ENCODE measurements at places on chromosomes 4 and X.

- DNase-seq, result no peak
Measured at GRCh38 chrX:47484885-47485284, 1.9 kb upstream of the ZNF41 start.

DNA sequence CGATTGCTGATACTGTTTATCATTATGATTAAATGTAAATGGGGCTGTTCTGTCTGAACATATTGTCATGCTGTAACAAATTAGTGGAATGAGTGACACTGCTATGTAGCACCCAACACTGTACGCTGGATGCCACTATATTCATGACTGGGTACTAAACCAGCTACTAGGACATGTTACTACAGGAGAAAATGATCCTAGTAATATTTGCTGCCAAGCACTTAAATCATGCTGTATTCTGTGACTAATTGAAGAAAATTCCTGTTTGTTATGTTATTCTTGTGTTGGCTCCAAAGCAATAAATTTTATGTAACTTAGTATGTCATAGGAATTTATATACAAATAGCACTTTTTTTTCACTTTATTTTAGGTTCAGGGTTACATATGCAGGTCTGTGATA lies 804.2 kb downstream of the CENPC start:
- no peak for DNase-seq

DNA sequence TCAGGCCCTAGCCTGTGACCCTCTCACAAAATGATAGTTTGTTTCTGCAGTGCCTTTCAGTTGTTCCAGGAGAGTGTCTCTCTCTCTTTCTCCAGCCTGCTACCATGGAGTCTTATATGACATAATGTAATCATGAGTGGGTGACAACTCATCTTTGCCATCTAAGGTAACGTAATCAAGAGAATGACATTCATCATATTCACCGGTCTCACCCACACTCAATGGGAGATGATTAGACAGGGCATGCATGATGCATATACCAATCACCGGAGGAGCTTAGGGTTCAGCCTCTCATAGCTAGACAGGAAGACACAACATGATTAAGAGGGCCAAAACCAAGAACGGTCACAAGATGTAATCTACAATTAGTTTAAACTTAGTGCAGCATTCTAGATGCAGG lies 97.1 kb upstream of the FAM9B start:
- DNase-seq, result no peak

- DNase-seq, result no peak
Measured at GRCh38 chr4:53907772-53908171, 156.6 kb downstream of the CHIC2 start.

DNA sequence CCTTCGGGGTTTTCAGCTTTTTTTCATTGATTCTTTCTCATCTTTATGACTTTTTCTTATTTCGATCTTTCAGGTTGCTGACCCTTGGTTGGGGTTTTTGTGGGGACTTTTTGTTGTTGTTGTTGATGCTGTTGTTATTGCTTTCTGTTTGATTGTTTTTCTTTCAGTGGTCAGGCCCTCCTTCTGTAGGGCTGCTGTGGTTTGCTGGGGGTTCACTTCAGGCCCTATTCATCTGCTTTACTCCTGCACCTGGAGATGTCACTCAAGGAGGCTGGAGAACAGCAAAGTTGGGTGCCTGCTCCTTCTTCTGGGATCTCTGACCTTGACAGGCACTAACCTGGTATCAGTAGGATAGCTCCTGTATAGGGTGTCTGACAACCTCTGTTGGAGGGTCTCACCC lies 39.9 kb upstream of the PCDH18 start:
- no peak for DNase-seq

DNA sequence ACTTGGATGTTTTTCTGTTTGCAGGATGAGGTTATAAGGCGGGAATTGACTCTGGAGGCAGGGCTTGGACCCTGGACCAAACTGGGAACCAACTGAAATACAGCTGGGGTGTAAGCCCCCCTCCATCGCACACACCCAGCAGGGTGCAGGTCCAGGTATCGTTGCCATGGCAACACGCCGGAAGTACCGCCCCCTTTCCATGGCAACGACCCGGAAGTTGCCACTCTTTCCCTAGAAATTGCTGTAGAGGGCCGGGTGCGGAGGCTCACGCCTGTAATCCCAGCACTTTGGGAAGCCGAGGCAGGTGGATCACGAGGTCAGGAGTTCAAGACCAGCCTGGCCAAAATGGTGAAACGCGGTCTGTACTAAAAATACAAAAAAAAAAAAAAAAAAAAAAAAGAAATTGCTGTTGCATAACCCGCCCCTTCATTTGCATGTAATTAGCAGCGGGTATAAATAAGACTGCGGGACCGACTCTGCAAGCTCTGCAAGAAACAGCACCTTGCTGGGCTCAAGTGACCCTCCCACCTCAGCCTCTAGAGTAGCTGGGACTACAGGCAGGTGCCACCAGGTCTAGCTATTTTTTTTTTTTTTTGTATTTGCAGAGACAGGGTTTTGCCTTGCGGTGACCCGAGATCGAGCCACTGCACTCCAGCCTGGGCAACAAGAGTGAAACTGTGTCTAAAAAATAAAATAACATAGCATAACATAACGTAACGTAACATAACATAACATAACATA lies 139.6 kb downstream of the CRLF2 start:
- DNase-seq, result no peak

DNA sequence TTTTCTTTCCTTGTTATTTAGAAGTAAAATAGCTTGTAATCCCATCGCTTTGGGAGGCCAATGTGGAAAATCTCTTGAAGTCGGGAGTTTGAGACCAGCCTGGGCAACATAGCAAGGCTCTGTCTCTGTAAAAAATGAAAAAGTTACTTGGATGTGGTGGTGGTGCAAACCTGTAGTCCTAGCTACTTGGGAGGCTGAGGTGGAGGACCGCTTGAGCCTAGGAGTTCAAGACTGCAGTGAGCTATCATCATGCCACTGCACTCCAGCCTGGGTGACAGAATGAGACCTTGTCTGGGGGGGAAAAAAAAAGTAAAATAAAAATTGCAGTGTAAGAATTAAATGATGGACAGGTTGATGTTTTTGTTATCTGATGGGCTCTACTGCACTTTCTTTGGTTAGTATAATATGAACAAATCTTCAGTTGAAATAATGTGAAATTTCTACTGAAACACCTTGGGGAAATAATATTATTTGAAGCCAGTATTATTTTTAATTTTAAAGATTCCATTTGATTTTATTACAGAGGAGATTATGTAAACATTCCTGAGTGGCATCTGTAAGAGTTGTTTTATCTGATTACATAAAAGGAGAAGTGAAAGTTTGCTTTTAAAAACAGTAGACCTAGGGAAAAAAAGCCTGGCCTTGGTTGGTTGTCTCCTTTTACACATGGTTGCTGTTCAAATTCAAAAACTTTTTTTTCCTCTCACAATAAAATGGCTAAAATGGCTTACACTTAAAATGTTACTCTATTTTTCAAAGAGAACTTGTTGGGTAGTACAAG lies 10.5 kb upstream of the NDUFC1 start:
- no peak for DNase-seq

DNA sequence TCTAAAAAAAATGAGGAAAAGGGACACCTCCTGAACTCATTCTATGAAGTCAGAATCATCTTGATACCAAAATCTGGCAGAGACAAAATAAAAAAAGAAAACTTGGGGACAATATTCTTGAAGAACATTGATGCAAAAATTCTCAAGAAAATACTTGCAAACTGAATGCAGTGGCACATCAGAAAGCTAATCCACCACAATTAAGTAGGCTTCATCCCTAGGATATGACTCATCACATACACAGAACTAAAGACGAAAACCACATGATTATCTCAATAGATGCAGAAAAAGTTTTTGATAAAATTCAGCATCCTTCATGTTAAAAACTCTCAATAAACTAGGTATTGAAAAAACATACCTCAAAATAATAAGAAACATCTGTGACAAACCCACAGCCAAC lies 98.3 kb downstream of the FAM47B start:
- no peak for DNase-seq

GRCh38 chr4:118279328-118279727 lies 73.5 kb downstream of the PRSS12 start:
- DNase-seq, result no peak

- peak; percentile 33 for DNase-seq
Measured at GRCh38 chr4:150867148-150867547, 147.9 kb downstream of the LRBA start.

- DNase-seq, result peak; percentile 99
Measured at GRCh38 chrX:16719334-16720084, at the start of gene SYAP1. SYAP1 (plus strand) TSS chrX:16719612; CDS start chrX:16719725, 113 bp downstream.
